ENCODE measurements at places on chromosomes 4 and X.
A peak's percentile ranks its signal among the peaks of the same experiment; 100 is the strongest.

DNA sequence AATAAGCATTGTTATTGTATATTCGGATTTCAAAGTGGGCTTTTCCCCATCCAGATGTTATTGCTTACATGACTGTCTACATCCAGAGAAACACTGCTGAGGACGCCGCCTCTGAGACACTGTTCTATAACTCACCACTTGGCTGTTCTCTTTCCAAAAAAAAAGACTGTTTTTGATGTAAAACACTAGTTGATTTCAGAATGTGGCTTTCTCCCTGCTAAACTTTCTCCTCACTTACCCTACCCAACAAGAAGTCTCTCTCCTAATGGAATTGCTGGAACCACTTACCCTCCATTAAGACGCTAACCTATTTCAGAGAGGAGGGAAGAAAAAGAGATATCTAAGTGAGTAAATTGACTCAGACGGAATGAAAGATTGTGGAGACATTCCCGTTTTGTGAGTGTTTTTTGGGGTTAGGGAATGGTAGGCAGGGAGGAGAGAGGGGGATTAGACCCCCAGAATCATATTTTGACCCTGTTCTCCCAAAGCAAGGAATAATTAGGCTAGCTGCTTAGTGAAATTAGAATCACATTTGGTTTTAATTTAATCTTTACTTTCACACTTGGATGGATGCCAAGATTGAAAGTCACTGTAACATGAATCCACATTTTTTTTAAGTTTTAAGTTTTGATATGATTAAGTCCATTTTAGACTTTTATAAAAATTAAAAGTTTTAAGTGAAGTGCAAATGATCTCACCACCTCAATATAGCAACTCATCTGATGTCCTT lies 174.9 kb downstream of the CHIC2 start:
- DNase-seq = no peak

- no peak for DNase-seq
Measured at GRCh38 chr4:133921280-133922195, 280.1 kb downstream of the PABPC4L start.

- no peak for DNase-seq
Measured at GRCh38 chrX:45697591-45697990, 496.9 kb upstream of the DIPK2B start.

DNA sequence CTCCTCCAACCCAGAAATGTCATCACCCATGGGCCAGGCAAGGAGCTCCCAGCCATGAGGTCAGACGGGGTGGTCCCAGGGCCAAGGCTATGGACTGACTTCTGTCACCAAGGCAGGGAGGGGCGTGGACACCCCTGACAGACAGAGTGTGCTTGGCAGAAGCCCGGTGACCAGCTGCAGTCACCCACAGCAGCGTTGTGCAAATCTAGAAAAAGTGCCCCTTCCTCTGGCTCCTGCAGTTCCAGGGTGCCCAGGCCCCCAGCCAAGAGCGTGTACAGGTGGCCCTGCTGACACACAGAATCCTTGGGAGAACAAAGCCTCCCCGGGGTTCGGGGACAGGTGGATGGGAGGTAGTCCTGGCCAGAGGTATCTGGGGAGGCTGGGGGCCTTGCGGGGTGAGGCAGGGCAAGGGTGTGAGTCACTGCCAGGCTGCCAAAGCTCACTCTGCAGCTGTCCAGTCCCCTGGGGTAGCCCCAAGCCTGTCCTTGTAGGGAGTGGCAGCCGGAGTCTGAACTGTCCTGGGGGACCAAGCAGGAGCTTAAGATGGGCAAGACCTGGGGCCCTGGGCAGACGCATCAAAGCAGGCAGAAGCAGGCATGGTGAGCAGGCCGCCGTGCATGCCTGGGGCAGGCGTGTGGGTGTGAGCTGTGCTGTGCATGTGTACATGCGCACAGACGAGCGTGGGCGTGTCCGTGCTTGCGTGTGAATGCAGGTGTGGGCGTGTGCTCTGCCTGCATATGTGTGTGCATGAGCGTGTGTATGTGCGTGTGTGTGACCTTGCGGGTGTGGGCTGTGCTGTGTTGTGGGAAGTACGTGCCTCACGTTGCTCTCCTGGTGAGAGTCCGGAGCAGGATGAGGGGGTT lies 3.3 kb downstream of the MYL5 start:
- DNase-seq = no peak

DNA sequence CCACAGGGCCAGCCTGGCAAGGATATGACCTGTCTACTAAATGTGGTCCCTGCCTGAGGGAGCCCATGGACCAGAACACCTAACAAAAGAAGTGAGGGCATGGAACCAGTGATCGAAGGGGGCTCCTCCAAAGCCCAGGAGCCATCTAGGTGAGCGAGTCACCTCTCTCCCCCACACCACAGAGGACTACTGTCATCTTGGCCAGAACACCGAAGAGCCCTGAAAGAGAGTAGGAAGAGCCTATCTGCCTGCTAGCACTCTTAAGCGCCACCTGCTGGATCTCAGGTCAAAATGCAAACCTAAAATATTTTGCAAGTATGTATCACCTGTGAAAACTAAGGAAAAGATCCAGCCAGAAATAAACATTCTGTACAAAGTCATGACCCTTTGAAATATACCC lies 137.9 kb upstream of the ZXDB start:
- no peak for DNase-seq

DNA sequence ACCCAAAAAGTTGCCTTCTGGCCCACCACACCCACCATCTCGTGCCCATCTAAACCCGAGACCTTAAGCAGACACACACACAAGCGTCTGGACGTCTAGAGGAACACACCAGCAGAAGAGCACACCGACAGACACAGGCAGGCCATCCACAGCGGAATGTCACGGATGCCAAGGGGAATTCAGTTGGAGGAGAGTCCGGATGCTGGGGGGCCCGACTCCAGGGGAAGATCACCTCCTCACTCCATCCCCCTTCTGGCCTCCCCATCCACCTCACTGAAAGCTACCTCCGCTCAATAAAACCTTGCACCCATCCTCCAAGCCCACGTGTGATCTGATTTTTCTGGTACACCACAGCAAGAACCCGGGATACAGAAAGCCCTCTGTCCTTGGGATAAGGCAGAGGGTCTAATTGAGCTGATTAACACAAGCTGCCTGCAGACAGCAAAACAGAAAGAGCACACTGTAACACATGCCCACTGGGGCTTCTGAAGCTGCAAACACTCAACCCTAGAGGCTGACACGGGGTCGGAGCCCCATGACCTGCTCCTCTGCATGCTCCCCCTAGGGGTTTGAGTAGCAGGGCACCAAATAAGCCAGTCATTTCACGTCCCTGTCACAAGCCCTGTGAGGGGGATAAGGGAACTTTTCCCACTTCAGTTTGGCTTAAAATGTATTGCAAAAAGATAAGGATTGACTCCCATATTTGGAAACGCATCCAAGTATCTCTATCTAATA lies 339.6 kb upstream of the PCDH10 start:
- DNase-seq = no peak

DNA sequence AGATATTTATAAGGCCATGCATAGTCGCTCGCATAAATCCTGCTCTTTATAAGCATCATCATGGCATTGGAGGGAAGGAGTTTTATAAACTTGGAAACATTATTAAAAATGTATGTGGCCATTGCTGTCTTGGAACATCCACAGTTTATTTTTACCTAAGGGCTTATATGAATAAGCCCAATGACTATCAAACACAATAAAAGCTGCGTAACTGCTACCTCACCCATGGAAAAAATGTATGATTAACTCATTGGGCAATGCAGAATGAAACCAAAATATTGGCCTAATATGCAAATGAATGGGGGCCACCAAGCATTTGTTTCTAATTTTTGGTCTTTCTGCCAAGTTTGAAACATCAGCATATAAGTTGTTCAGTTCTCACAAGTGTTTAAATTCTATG lies 19.1 kb downstream of the GEMIN8 start:
- no peak for DNase-seq

DNA sequence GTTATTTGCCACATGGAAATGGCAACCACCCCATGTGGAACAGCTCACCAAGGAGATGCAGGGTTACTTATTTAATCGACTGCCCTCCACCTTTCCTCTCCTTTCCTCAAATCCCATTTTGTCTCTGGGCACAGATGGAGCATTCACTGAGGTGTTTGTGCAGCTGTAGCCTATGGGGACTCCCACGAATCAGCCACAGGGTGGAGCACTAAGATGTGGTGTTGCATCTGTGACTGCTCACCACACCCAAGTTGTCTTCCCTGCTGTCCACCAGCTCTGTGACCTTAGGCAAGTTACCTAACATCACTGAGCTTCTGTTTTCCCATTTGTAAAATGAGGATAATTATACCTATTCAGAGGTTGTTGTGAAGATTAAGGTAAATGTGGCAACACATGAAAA lies 252.4 kb upstream of the CPEB2 start:
- peak; percentile 0 for DNase-seq

DNA sequence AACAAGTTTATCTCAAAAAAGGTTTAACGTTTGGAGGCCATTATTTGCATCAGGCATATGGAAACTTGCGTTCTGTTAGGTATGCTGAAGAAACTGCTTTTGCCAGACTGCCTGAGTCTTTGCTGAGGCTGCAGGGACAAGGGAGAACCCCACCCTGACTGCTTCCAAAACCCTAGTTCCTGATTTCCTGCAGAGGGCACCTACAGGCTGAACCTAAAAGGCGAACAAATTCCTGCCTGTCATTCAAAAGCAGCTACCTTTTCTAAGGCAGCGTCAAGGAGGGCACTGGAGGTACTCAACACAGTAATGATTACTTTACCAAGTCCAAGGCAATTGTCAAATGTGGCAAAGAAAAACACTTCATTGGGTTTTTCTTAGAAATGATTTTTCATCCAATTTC lies 578 bp upstream of the CORIN start:
- no peak for DNase-seq

DNA sequence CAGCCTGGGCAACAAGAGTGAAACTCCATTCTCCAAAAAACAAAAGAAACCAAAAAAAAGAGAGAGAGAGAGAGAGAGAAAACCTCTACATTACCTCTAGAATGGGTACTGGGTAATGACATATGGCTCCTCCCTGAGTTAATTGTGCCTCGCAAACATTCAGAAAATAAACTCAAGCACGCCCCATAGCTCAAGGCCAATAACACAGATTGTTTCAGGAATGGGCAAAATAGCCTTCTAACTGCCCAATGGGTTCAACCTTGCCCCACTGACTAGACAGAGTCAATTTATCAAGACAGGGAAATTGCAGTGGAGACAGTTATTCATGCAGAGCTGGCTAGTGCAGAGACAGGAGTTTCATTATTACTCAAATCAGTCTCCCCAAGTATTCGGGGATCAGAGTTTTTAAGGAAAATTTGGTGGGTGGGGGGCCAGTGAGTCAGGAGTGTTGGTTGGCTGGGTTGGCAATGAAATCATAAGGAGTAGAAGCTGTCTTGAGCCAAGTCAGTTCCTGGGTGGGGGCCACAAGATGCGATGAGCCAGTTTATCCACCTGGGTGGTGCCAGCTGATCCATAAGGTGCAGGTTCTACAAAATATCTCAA lies 25.1 kb downstream of the NIPAL1 start:
- DNase-seq = no peak

- DNase-seq = no peak
Measured at GRCh38 chrX:115367951-115368350, 78.4 kb downstream of the LUZP4 start.

- no peak for DNase-seq
Measured at GRCh38 chrX:130801901-130802300, 101.1 kb downstream of the ENOX2 start.

GRCh38 chr4:69727426-69727825 lies 33.0 kb downstream of the SULT1B1 start:
- DNase-seq = no peak

- no peak for DNase-seq
Measured at GRCh38 chrX:137848266-137848905, 282.5 kb downstream of the ZIC3 start.

DNA sequence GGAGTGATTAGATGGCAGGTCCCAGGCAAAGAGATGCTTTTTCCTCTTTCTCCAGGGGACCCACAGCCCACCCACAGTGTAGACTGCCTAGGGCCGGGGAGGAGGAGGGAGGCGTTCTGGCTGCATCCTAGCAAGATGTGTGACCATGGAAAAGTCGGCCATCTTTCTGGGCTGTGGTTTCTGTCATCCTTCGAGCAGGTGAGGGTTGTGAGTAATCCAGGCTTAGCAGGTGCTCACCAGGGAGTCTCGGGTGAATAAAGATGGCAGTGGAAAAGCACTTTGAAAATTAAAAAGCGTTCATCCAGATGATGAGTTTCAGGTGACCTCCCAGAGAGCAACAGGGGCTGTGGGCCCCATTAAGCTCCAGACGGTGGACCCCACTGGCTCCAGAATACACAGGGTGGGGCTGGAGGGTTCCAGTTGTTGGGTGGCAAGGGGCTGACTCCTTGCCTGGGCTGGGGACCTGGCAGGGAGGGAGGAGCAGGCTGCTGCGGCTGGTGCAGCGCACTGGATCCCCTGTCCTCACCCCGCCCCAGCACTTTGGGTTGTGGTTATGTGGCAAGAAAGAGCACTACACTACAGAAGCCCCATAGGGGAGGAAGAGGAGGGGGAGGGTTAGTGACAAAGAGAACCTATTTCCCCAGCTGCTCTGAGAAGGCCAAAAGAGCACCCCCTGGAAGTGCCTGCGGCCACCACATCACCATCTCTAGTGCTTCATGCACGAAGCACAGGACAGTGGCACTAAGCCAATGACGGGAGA lies 23.7 kb downstream of the ELF4 start:
- DNase-seq = peak; percentile 66

DNA sequence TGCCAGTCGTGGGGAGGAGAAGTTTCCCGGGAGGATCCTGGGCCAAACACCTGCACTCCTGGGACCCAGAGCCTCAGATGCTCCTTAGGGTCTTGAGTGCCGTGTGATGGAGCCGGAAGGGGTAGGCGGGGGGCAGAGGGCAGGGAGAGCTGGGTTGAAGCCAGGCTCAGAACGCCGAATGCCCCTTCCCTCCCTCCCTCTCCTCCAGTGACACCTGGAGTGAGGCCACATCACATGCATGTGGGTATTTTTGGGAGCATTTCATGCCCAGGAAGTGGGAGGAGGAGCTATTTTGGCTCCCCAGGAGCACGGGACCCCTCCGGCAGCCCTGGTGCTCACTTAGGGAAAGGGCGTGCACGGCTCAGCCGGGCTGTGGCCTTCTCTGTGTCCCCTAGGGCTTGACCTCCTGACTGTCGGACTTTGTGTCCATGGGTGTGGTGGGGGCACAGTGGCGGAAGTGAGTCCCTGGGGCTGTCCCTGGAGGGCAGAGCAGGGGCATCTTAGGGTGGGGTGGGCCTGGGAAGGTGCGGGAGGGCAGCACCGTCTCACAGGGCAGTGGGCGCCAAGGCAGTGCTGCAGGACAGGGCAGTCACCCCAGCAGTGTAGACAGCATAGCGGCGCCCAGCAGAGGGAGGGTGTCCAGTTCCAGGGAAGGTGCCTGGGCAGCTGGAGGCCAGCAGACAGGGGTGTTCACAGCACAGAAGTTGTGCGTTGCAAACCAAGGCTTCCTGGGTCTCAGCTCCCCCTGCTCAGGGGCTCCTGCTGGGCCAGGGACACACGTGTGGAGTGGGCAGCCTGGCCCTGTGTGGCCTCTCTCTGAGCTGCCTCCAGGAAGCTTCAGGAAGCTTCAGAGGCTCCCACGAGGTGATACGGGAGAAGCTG lies 4.9 kb upstream of the CPLX1 start:
- no peak for DNase-seq

GRCh38 chrX:120790552-120790951 lies 85.1 kb downstream of the CT47B1 start:
- no peak for DNase-seq

GRCh38 chr4:30269850-30270249 lies 450.3 kb upstream of the PCDH7 start:
- no peak for DNase-seq
